Neural crest cell (in vitro differentiated cells): ENCODE measurements at places on chromosomes 6 and 20. TPM values are rescaled to one million over a fixed set of nuclear protein-coding genes. Genes with fewer than 3 reads are reported as not detected.

- no peaks in the 10 kb centered on the region for H3K4me1 ChIP-seq
- H3K36me3 ChIP-seq, result no peaks in the 10 kb centered on the region
- DNase-seq, result no peak
- H3K4me3 ChIP-seq, result no peak overlapping the region
- no peak overlapping the region for H3K27ac ChIP-seq
- H3K27me3 ChIP-seq, result peaks cover 23% of the 10 kb centered on the region
Observed at GRCh38 chr20:57777911-57778310, 68.1 kb upstream of the PMEPA1 start.

Gene VIP
- total RNA-seq, result not detected in 2 replicates

DNA sequence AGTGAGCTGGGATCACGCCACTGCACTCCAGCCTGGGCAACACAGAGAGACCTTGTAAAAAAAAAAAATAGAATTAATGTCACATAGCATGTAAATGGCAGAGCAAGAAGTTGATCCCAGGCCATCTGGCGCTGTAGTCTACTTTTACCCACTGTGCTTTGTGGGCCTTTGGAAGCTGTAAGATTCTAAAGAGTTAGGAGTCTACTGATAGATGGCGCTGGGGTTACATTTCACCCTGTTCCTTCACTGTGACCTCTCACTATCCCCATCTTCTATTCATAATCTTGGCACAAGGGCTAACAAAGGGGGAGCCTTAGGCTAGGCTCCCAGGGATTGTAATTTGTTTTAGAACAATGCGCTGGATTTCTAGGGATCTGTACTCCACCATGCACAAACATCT, 24.4 kb downstream of the SIRPD start:
- H3K4me1 ChIP-seq, result no peaks in the 10 kb centered on the region
- H3K4me3 ChIP-seq, result no peak overlapping the region
- H3K27ac ChIP-seq, result no peak overlapping the region
- DNase-seq, result no peak

DNA sequence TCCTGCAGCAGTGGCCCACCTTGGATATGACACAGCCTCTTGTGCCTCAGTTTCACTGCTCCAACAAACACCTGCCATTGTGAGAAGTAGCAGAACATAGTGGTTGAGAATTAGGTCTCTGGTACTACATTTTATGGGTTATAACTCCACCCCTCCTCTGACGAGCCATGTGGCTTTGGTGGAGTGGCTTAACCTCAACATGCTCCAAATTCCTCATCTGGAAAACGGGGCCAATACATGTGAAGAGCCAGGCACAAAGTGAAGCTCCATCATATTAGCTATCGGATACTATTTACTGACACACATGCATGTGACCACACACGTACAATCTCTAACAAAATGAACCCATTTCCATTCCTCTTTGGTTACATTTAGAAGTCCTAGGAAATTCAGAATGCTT, 8.4 kb upstream of the KIZ start:
- no peak overlapping the region for H3K27ac ChIP-seq
- no peak overlapping the region for H3K4me3 ChIP-seq
- no peaks in the 10 kb centered on the region for H3K36me3 ChIP-seq
- no peak for DNase-seq
